ENCODE measurements at places on chromosomes 13 and 19. TPM values are rescaled to one million over a fixed set of nuclear protein-coding genes. Genes with fewer than 3 reads are reported as not detected.

The LRG1 gene
- 0.64 TPM for polyA plus RNA-seq

The MEDAG gene
- polyA plus RNA-seq = 2.4 TPM

The CGB2 gene
- polyA plus RNA-seq = 3.9 TPM

The ZNF135 gene
- 7.9 TPM for polyA plus RNA-seq

The DNMT1 gene
- polyA plus RNA-seq = 101 TPM

The B3GNT3 gene
- 1.5 TPM for polyA plus RNA-seq

- H3K27ac ChIP-seq = peak overlapping the region; percentile 61
- no peaks in the 10 kb centered on the region for H3K27me3 ChIP-seq
- H3K36me3 ChIP-seq = no peaks in the 10 kb centered on the region
- H3K4me1 ChIP-seq = peaks cover 8% of the 10 kb centered on the region
Observed at GRCh38 chr19:45508861-45509691, 1.8 kb downstream of the VASP start.

- peak overlapping the region; percentile 22 for H3K4me3 ChIP-seq
- no peak overlapping the region for H3K27ac ChIP-seq
- no peak for DNase-seq
- H3K36me3 ChIP-seq = peaks cover 20% of the 10 kb centered on the region
Observed at GRCh38 chr19:58196901-58197616, 14.2 kb downstream of the ZNF274 start.

GRCh38 chr13:49859560-49859959 lies 67.1 kb upstream of the KPNA3 start:
- DNase-seq = no peak
- no peaks in the 10 kb centered on the region for H3K36me3 ChIP-seq
- no peak overlapping the region for H3K27ac ChIP-seq
- no peaks in the 10 kb centered on the region for H3K4me1 ChIP-seq
- H3K4me3 ChIP-seq = no peak overlapping the region
- H3K27me3 ChIP-seq = no peaks in the 10 kb centered on the region

GRCh38 chr19:16121967-16122366 lies 10.3 kb downstream of the RAB8A start:
- no peak overlapping the region for H3K4me3 ChIP-seq
- no peak overlapping the region for H3K27ac ChIP-seq
- H3K4me1 ChIP-seq = no peaks in the 10 kb centered on the region
- no peaks in the 10 kb centered on the region for H3K27me3 ChIP-seq

- no peak overlapping the region for H3K4me3 ChIP-seq
- DNase-seq = no peak
- peaks cover 3% of the 10 kb centered on the region for H3K4me1 ChIP-seq
- H3K27me3 ChIP-seq = peaks cover 39% of the 10 kb centered on the region
- no peaks in the 10 kb centered on the region for H3K36me3 ChIP-seq
Observed at GRCh38 chr19:45151320-45151719, 9.5 kb downstream of the NKPD1 start.

- H3K36me3 ChIP-seq = peaks cover 4% of the 10 kb centered on the region
- no peak overlapping the region for H3K4me3 ChIP-seq
- no peak overlapping the region for H3K27ac ChIP-seq
- H3K4me1 ChIP-seq = no peaks in the 10 kb centered on the region
Observed at GRCh38 chr13:98364179-98364578, 187.1 kb upstream of the RNF113B start.

GRCh38 chr19:1164684-1165531 lies 9.2 kb downstream of the SBNO2 start:
- H3K27me3 ChIP-seq = no peaks in the 10 kb centered on the region
- no peaks in the 10 kb centered on the region for H3K4me1 ChIP-seq
- no peak overlapping the region for H3K4me3 ChIP-seq
- DNase-seq = no peak

DNA sequence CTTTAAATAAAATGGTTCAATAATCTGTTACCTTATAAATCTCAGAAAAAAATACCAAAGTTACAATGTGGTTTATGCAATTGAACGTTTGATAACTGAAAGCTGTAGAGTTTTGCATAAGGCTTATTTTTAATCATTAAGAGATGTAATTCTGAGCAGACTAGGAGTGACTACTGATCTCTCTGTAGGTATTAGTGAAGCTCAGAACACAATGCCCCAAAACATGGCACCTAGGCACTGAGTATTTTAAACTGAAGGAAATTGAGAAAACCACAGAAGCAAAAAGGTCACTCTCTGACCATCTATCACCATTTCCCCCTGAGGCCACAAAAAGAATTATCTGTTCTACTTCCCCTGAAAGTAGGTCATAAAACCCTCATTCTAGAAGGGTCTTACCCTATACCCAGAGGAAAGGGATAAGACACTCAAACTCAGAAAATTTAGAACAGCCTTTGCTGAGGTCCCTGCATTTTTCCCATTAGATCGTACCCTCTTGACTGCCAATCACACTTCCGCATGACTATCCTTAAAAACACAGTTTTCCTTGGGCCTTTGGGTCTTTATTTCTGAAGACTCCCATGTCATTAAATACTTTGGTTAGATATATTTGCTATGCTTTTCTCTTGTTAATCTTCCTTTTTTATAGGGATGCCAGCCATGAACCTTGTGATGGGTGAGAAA lies 158.1 kb downstream of the PCDH9 start:
- H3K27me3 ChIP-seq = no peaks in the 10 kb centered on the region
- H3K27ac ChIP-seq = no peak overlapping the region
- no peak for DNase-seq

DNA sequence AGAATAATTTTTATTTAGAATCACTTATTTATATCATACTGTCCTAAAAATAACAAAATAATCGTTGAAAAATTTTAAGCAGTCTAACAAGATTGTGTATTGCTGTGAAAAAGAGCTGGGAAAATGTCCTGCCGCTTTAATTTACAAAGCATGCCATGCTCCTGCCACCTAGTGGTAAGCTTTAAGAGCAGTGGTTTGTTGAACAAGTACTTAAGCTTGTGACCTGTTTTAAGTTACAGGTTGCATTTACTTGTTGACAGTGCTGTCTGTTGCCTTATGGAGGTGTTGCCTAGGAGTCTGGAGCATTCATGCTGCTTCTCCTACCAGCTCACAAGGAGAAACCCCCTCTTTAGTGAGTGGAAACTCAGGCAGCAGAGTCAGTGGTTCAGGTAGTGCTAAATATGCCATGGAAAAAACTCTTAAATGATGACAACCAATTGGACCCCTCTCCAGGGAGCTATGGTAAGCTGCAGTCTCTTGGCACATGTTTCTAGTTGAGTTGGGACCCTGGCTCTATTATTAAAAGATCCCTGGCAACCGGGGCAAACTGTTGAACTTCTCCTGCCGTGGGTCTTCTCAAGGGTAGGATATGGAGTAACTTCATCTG lies 68.4 kb downstream of the SPATA13 start:
- no peak overlapping the region for H3K4me3 ChIP-seq
- H3K4me1 ChIP-seq = no peaks in the 10 kb centered on the region
- no peak for DNase-seq
- no peaks in the 10 kb centered on the region for H3K27me3 ChIP-seq
- H3K36me3 ChIP-seq = no peaks in the 10 kb centered on the region

GRCh38 chr19:11045536-11045935 lies 43.7 kb upstream of the LDLR start:
- DNase-seq = no peak
- H3K27ac ChIP-seq = no peak overlapping the region
- H3K27me3 ChIP-seq = no peaks in the 10 kb centered on the region
- peaks cover 12% of the 10 kb centered on the region for H3K36me3 ChIP-seq
- no peaks in the 10 kb centered on the region for H3K4me1 ChIP-seq

- peak; percentile 70 for DNase-seq
- H3K36me3 ChIP-seq = no peaks in the 10 kb centered on the region
- H3K27me3 ChIP-seq = peaks cover 4% of the 10 kb centered on the region
Observed at GRCh38 chr19:49417088-49417487, 6.2 kb downstream of the PTH2 start.

GRCh38 chr19:7766535-7766934 lies 3.5 kb downstream of the CLEC4M start:
- no peak overlapping the region for H3K27ac ChIP-seq
- no peak overlapping the region for H3K4me3 ChIP-seq
- H3K36me3 ChIP-seq = no peaks in the 10 kb centered on the region
- H3K4me1 ChIP-seq = no peaks in the 10 kb centered on the region

Data from H1 (cell line).